ENCODE measurements at places on chromosomes 6 and 20.

- DNase-seq: no peak
Observed at GRCh38 chr20:33687993-33688937, 2.1 kb upstream of the E2F1 start.

DNA sequence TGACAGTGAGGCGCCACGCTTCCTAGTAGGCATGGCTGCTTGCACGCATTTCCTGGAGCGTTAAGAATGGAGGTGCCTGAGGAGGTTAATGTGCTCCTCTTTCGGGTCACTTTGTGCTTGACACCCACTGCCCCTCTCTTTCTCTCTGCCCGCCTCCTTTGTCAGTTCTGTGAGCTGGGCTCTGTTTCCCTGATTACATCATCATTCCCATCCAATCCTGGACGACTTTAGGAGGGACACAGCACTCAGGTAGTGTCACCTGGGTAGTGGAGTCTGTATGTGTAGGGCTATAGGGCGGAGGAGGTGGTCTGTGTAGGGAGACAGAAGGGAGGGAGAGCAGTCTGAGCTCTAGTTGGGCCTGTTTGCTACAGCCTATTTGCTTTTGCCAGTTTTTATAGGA lies 136.8 kb downstream of the JARID2 start:
- no peak for DNase-seq

- DNase-seq: no peak
Observed at GRCh38 chr6:154251116-154251515, 105.5 kb downstream of the IPCEF1 start.

DNA sequence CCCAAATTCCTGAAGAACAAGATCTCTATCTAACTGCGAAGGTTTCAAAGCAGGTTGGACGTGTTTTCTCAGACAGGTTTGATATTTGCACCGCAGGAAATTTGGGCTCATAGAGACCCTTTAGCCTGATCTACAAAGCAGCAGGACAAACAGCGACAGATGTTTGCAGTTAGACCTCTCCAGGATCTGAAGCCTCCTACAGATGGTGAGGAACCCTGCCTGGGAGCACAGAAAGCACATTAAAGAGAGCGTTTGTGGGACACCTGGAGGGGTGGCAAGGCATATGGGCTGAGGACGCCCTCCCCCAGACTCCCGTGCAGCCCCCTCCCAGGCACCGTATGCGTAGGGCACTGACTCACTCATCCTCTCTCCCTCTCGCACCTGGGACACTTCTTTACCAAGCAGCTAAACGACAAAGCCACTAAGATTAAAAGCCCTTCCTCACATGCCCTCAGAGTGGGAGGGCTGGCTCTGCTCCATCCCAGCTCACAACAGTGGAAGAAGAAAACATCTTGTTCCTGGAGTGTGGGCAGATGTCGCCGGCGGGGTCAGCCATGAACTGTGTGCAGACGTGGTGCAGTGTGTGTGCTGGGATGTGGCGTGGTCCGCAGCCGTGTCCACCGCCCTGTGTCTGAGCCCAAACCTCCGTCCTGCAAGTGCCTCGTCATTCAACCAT lies 249.7 kb upstream of the AFDN start:
- no peak for DNase-seq

DNA sequence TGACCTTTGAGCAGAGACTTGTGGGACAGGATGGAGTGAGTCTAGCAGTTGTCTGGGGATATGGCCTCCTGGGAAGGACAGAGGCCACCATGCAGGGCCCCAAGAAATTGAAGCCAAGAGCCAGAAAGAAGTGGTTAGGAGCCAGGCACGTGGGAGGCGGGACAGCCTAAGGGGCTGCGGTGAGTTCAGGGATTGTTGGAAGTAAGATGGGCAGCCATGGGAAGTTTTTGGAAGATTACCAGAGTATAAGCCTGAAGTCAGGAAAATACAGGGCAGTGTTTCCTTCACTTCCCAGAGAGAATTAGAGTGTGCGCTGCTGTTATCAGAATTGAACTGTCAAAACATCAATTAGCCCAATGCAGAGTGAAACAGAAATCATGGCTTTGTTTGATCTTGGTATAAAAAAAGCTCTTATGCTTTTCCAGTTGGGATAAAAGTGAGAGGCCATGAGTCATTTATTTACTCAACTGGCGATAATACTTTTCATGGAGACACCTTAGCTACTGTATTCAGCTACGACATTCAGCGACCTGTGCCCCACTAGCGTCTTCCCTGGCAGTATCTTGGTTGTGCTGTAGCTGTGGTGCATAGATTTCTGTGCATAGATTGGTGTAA lies 66.9 kb downstream of the PHACTR2 start:
- no peak for DNase-seq

- peak; percentile 82 for DNase-seq
Observed at GRCh38 chr6:154301839-154302752, 54.5 kb downstream of the IPCEF1 start.

DNA sequence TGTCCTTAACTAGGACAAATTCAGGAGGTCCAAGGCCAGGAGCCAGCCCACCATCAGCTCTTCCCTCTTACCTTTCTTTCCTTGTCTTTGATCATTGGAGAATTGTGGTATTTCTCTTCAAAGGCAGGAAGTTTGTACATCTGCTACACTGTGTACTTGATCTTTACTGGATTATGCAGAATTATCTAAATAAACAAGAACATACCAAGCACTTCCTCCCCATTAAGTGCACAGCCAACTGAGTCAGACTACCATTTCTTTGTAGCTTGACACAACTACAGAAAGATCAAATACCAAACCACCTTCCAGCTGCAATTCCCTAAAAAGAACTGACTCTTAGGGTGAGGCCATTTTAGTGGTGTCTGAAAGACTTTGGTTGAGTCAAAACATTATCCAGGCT lies 195.1 kb downstream of the HDGFL1 start:
- DNase-seq: peak; percentile 82

GRCh38 chr20:6178537-6178936 lies 55.7 kb upstream of the FERMT1 start:
- DNase-seq: peak; percentile 19

- DNase-seq: no peak
Observed at GRCh38 chr6:19410481-19410880, 426.7 kb upstream of the ID4 start.

DNA sequence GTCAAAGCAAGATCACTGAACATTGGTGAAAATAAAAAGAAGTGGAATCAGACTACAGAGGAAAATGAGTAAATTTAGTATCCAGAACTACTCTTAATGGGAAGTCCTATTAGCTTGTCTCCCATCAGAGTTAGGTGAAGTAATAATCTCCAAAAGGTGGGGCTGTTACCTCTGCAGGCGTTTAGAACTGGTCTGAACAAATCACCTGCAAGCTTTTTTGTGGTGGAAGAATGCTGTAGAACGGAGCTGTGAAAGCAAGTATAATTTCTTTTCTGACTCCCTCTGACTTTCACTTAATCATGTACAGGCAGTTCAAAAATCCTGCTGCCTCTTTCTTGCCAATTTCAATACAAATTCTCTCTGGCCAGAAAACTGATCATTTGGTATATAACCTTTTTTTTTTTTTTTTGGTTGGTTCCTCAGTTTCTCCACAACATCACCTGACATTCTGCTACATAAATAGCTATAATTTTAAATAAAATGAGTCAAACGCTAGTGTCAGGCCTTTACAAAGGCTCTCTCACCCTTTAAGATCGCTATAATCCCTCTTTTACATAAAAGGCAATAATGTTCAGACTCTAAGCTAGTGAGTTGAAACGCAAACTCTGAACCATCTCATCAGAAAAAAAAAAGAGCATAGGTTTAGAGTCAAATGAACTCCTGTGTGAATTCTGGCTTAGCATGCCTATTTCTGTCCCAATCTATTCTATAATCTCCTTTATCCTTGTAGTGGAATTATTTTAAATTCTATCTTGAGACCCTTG lies 38.8 kb downstream of the CITED2 start:
- no peak for DNase-seq

DNA sequence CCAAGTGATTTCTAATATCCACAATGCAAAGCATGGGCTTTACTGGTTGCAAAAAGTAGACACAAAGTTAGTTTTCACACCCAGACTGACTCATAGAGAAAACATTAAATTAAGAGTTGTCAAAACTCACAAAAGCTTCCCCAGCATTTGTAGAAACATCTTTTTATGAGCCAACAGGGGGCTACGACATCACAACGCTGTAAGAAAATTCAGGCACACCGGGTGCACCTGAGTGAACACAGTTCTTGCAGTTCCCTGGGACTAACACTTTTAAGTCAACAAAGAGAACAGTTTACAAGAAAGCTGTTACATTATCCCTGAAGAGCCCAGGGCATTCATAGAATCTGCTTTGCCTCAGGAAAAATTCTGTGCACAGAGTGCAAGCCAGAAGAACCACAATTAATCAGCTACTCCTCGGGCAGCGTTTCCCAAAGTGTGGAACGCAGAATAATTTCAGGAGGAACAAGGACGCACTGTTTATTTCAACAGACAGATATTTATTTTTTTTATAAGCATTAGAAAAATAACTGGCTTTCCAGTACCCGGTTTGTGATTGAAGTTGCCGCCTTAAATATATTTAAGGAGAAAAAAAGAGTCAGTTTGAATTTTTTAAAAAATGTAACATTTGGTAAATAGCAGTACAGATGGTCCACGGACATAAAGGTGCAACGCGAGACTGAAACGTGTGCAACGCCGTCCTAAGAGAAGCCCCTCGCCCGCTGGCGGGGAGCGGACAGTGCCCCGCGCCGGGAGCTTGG lies 1.2 kb downstream of the NCOA5 start:
- no peak for DNase-seq

Data from LHCN-M2 (cell line).